NCI-H460 (cell line): ENCODE measurements at places on chromosomes 2 and 18.
A peak's percentile ranks its signal among the peaks of the same experiment; 100 is the strongest.

GRCh38 chr2:237964578-237965404, 2.0 kb upstream of the UBE2F start:
- DNase-seq = no peak

DNA sequence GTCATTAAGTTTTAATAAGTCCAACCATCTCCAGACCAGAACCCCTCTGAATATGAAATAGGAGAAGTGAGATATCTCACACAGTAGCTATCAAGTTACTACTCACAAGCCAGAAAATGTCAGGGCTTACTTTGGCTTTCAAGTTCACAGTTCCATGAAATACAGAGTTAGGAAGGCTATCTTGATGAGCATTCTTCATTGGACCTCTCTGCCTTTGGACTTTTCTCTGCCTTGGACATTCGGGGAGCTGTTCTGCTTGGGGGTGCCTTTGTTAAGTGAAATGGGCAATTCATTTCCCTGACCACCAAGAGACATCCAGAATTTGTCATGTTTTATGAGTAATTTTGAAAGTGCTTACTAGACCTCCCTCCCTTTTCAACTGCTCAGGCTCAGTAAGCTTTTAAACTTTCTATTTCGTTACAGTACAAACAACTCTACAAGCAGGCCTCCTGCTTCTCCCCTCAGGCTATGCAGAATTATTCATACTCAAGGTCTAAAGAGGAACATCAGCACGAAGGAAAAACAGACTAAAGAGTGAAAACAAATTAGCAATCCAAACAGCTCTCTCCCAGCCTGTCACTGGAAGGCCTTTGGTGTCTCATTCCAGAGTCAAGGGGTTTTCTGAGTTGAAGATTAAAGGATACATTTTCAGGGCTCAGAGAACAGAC, 95.3 kb downstream of the MREG start:
- DNase-seq = no peak

DNA sequence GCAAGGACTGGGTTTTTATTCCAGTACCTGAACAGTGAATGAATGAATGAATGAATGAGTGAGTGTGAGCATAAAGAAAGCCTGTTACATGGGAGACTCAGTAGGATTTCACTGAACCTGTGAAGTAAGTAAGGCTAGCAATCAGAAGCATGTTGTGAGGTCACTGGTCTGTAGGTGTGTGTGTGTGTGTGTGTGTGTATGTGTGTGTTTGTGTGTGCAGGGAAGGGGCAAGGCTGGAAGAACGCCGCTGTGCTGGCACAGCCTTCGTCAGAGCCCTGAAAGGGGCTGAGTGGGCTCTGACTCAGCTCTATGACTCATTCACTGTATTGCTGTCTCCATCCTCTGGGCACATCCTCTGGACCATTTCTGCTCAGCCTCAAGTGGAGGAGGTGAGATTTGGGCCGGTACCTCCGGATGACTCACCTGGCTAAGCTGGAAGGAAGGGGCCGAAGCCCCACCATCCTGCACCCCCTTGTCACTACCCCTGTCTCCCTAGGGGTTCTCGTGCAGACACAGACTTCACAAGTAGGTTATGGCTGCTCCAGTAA, 51.4 kb upstream of the MRPL33 start:
- DNase-seq = peak; percentile 79

GRCh38 chr2:9686061-9686460, 55.3 kb upstream of the YWHAQ start:
- no peak for DNase-seq

GRCh38 chr2:230932556-230933511, 7.8 kb upstream of the GPR55 start:
- no peak for DNase-seq

DNA sequence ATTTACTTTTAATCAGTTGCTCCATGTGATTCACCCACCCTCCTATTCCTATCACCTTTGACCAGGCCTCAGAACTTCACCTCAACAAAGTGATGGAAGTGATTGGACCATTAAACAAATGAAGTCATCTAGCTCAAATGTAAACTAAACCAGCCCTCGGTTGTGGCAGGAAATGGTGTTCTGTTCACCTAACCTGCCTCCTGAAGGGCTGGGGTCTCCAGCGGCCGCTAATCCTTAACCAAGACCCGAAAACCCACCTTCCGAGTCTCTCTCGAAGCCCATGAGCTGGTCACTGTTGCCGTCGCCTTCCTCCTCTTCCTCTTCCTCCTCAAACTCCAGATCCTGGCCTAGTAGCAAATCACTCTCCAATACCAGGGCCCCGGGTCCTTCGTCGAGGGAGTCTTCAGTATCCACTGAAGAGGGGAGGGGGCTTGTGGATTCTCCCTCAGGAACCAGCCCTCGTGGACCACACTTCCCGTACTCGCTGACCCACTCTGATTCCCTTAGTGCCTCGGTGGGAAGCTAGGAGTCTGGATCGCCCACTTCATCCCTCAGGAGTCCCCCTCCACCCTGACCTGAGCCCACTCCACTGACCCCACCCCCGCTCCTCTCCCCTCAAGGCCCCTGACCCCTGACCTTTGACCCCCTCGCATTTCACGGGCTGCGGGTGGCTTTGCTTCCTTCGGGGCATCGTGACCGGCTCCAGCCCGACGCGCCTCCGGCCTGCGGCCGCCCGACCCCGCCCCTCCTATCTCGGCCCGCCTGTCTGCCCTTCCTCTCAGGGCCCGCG, 503 bp downstream of the ZNF513 start:
- DNase-seq = peak; percentile 27

- no peak for DNase-seq
Observed at GRCh38 chr2:25726522-25726921, 53.1 kb upstream of the DTNB start.

GRCh38 chr2:176074919-176075425, 8.8 kb downstream of the EVX2 start:
- DNase-seq = no peak

GRCh38 chr2:199348871-199349270, 108.9 kb downstream of the SATB2 start:
- DNase-seq = no peak

DNA sequence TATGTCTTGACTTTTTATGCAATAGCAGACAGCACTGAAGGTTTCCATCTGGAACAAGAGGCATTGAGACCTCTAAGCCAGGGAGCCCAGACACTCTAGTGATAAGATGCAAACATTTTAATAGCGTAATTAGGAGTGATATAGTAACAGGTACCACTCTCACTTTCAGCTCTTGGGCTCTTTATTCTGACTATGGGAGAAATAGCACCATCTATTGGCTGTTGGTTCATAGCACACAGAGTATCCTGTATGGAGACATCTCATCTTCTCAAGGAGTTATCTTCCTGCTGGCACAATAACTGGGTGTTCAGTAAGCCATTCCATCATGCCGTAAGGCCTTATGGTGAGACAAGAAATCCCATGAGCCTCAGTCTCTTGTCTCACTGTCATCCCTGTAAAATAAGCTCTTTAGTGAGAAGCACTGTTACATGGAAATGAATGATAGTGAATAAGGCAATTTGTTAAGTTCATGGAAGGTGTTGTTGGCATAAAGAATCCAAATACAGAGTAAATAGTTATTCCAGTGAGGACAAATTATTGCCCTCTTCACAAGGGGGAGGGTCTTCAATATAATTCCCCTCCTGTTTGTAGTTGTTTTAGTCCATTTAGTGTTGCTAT, 48.3 kb downstream of the THUMPD2 start:
- peak; percentile 36 for DNase-seq

- DNase-seq = no peak
Observed at GRCh38 chr2:233917116-233917515, at the start of gene TRPM8. Gene TRPM8, plus strand, starts transcription at chr2:233917373. Its CDS starts 9,165 bp downstream, at chr2:233926538.

GRCh38 chr18:42437001-42437400, 482.0 kb downstream of the PIK3C3 start:
- DNase-seq = no peak

- DNase-seq = no peak
Observed at GRCh38 chr2:235845245-235845644, 322.9 kb downstream of the GBX2 start.

- no peak for DNase-seq
Observed at GRCh38 chr2:7900593-7900992, 781.3 kb upstream of the ID2 start.

GRCh38 chr2:174874085-174874484, 109.8 kb upstream of the CHRNA1 start:
- DNase-seq = no peak

DNA sequence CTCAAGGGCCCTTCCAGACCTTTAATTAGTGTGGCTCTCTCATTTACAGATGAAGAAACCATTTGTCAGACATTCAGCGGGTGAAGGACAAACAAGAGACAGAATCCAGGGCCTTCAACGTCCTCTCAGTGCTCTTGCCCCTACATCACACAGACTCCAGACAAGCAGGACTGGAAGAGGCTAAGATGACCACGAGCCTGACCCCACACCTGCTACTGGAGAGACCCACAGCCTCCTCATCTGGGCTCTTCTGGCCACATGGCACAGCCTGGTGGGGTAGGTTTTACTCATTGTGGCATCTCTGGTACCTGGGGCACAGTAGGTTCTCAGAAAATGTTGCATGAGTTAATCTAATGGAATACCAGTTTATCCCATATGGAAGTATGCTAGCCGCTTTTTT, 69.6 kb upstream of the TMEM247 start:
- no peak for DNase-seq

DNA sequence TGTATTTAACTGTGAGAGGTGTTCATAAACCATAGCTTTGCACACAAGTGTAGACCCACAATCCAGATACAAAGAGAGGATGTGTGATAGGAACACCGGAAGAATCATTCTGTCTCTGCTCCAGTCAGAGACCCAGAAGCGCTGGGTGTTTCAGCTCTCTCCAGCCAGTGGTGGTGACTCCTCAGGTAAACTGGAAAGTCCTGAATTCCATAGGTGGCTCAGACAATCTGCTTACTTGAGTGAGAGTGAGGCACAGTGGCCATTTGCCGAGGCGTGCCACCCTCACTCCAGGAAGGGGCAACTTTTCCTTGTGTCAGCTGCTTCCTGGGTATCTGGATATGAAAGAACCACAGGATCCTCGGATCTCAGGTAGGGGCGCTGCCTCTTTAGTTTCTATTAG, 171.5 kb downstream of the KCNS3 start:
- DNase-seq = no peak

DNA sequence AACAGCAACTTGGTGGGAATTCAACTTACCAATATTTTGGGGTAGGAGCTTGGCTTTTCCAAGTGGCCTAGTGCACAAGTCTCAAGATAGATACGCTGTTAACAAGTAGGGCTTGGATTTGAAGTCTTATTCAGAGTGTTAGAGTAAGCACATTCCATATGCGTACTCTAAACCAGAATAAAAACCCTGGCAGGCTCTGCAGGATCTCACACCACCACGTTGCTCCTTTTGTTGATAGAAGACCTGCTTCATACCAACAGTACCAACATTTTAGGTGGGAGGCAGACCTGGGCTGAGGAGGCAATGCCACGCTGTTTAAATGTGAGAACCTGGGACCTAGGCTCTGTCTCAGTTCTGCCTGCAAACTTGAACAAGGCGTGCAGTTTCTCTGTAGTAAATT, 214.0 kb downstream of the RNF144A start:
- DNase-seq = no peak

DNA sequence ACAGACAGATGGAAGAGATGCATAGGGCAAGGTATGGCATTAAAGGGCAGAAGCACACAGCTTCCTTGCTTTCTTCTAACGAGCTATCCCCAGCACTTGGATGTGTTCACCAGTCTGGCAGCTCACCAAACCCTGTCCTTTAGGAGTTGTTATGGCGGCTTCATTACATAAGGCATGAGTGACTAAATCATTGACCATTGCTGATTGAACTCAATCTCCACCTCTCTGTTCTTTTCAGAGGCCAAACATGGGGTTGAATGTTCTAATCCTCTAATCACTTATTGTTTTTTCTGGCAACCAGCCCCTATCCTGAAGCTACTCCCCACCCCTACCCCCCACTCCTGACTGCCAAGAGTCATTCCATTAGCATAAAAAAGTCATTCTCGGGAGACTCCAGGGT, 301.8 kb downstream of the XIRP2 start:
- no peak for DNase-seq

- DNase-seq = no peak
Observed at GRCh38 chr2:240811346-240812300, 8.4 kb downstream of the KIF1A start.

DNA sequence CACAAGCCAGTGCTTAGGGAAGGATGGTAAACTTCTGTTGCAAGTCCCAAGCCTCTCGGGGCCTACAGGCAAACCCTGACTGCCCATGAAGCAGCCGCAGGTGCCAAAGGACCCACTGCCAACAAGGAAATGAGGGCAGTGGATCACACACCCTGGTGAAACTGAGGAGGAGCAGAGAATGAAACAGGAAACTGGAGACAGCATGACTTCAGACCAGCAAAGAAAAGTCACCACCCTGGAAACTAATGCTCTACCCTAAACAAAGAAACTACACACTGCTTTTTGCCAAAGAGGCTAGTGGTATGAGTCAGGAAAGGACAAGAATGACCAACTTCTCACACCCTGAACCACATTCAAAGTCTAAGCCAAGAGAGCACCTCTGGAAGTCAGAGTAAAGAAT, 97.2 kb downstream of the MYO5B start:
- no peak for DNase-seq

GRCh38 chr2:178377046-178377445, 73.9 kb downstream of the PRKRA start:
- no peak for DNase-seq

DNA sequence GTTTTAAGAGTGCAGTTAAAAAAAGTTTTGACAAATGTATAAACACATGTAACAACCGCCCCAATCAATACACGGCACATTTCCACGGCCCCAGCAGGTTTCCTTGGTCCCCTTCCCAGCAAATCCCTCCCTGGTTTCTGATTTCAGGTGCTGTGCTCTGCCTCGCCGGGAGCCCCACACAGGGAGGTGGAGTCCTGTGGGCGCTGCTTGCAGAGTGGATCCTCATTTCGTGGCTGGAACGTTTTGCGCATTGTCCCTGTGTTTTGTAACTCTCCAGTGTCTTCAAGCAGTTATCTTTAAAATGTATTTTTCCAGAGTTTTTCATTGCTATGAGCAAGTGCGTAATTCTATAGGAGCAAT, 124.8 kb downstream of the GALR1 start:
- no peak for DNase-seq

- no peak for DNase-seq
Observed at GRCh38 chr2:44671916-44672315, 269.6 kb upstream of the SIX3 start.

DNA sequence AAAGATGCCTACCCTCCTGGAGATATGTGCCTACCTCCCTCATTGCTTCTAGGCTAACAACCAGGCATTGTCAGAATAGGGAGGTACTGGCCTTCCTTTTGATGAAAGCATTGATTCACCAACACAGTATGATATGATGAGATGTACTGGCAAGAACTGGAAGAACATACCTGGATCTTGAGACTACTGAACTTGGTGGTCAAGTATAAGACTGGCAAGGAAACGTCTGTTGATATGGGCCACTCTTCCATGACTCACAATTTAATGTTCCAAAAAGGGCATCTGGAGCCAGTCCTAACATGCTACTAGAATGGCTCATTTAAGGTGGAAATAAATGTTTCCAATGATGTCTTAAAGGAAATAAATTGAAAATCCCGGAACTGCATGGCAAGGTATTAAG, 18.1 kb downstream of the DTNB start:
- DNase-seq = no peak

- no peak for DNase-seq
Observed at GRCh38 chr2:144509879-144510221, 10.1 kb downstream of the ZEB2 start.

- DNase-seq = no peak
Observed at GRCh38 chr18:37900326-37900725, 334.7 kb upstream of the CELF4 start.

GRCh38 chr2:102117472-102117858, 25.1 kb upstream of the IL1R1 start:
- no peak for DNase-seq
